ENCODE measurements at places on chromosomes 1 and 21. TPM values are rescaled to one million over a fixed set of nuclear protein-coding genes. Genes with fewer than 3 reads are reported as not detected.

GRCh38 chr1:109643385-109644230 is 12.3 kb upstream of the GSTM4 start:
- DNase-seq: no peak

DNA sequence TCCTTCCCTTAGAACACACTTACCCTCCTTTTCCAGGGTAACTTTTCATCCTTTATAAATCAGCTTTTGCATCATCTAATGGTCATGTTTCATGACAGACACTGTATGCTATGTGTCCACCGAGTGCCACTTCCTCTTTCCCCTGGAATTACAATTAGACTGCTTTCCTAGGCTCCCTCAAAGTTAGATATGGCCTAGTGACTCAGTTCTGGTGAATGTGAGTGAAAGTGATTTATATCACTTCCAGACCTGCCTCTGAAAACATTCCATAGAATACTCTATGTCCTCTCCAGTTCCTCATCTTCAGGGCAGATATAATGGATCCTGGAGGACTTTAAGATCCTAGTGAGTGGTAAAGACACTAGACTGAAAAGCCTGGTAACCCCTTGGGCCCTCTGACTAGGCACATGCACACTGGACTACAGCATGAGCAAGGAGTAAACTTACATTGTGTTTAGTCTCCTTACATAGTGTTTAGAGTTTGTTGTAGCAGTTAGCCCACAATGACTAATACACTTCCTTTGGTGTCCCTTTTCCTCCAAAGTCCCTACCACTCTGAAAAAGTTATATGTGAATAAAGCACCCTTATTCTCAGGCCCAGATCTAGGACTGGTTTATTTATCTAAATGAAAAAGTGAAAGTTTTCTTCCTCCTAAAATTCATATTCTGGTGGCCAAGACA is 59.3 kb downstream of the GPR88 start:
- no peak for DNase-seq

DNA sequence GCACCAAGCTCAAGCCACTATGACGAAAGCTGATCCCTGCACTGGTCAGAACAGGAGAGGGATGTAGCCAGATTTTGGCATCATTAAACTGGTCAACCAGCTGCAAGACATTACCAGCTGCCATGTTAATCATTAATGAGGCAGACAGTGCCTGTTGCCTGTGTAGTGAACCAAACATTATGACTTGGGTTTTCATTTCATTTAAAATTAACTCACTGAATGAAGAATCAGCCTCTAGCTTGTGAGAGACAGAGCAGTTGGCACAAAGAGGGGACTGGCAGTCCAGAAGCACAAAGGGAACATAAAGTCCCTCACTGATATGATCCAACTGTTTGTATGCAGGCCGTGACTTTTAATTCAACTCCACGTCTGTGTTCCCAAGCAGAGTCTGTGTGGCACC is 318.9 kb downstream of the SEC16B start:
- DNase-seq: no peak

- no peak for DNase-seq
These were observed 49.7 kb downstream of the S100B start for GRCh38 chr21:46555225-46555617.

- no peak for DNase-seq
These were observed 46.0 kb downstream of the RUNX1 start for GRCh38 chr21:35002879-35003722.

DNA sequence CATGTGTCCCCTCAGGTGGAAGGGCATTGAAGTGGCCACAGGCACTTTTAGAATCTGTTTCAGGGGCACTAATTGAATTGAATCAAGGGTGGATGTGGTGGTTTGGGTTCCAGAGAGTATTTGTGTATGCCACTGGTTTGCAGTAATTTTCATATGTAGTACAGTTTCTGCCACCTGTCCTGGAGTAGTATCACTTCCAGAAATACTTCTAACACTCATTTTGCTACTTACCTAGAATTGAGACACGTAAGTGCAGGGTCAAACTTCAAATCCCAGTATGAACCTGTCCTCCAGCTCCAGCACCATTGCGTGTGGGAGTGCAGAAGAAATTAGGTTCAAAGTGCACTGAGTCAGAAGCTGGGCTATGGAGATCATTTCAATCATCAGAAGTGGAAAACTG is 26.8 kb downstream of the RSPH1 start:
- DNase-seq: no peak

GRCh38 chr1:116254776-116255175 is 118.3 kb upstream of the ATP1A1 start:
- DNase-seq: no peak

DNA sequence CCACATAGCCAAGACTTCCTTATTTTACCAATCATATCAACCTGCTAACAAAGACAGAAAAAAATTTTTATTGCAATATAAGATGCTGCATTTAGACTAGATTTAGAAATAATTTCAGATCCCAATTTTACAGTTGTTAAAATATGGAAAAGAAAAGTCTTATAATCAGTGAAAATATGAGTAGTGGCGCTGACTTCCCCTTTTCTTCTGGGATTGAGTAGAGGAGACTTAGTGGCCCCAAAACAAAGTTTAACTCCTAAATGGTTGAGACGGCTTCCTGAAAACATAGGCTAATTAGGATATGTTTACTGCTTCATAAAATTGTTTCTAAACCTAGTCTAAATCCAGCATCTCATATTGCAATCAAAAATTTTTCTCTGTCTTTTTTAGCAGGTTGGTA is 68.4 kb downstream of the RAB3GAP2 start:
- no peak for DNase-seq

DNA sequence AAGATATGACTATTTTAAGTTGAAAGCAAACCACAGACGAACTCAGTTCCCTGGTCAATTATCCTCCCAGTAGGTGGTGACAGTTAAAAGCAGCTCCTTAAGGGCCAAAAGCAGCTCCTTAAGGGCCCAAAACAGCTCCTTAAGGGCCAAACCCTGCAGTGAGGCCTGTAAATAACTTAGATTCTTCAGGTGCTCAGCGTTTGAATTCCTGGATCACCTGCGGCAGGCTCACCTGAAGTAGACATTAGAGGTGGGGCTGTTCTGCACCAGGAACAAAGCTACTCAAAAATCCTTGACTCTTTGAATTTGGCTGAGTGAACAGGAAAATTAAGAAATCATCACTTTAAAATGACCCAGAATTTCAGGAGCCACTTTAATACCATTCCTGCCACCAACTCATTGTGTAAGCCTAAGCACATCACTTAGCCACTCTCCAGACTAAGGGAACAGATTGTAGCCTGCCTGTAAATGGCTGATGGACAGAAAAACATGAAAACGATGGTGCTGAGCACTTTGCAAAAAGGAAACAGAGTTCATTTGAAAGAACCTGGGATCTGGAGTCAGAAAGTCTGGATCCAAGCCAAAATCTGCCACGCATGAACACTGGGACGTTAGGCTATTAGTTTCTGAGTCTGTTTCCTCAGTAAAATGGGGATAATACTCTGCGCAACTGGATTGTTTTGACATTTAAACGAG is 126.9 kb downstream of the LRIG2 start:
- no peak for DNase-seq

- DNase-seq: no peak
These were observed 14.6 kb upstream of the RC3H1 start for GRCh38 chr1:174036798-174037197.

DNA sequence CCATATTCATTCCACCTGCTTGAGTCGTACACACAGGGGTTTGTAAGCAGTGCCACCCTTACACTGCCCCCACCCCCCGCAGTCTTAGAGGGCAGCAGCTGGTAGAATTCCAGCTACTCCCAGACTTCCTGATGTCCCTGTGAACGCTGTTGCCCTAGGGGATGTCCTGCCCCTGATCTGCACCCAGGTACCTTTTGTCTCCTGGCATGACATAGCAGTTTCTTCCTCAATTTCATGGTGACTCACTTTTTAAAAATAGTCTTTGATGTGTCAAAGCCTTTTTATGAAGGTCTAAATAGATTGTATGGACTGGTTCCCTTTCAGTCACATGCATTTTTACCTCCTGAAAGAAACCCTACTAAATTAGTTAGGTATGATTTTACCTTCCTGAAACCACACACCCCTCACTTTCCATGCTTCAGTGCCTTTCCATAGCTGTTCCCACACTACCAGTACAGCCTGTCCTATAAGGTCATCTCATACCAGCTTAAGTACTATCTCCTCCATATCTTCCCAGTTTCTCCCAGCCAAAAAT is 76.4 kb downstream of the ST3GAL3 start:
- DNase-seq: no peak

GRCh38 chr1:190168116-190168892 is 309.4 kb downstream of the BRINP3 start:
- no peak for DNase-seq

- no peak for DNase-seq
These were observed 207.1 kb downstream of the SLC35F3 start for GRCh38 chr1:234111458-234112142.

DNA sequence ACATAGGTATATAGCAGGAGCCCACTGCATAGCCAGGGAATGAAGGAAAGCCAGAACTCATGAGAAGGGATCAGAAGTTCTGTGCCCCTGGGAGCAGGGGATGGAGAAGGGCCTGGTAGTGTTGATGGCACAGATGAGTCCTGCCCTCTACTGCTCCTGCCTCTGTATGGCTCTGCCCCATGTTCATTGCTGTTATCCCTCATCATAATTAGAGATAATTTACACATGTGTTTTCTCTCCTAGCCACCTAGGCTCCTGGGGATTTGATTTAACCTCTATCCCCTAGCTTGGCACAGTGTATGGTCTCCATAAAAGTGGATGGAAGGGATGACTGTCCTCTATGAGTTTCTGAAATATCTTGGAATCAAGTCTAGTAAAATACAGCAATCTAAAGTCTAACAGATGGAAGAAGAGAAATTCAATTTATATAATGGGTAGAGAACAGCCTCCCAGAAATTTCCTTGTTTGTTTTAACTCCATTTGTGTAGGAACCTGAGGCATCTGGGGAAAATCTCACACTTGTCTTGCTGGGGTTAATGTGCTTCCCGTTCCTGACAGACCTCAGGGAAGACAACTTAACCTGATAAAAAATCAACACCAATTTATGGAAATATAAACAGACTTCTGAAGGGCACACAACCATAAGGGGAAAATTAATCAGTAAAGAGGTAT is 393.8 kb downstream of the HHAT start:
- DNase-seq: no peak

- no peak for DNase-seq
These were observed 189.8 kb downstream of the RGS7 start for GRCh38 chr1:241167121-241167630.

GRCh38 chr1:194776657-194777056 is 1590.2 kb upstream of the B3GALT2 start:
- no peak for DNase-seq

- DNase-seq: no peak
These were observed 39.6 kb upstream of the PLEKHO1 start for GRCh38 chr1:150110116-150110515.

GRCh38 chr21:38181096-38181495 is 75.7 kb upstream of the KCNJ15 start:
- no peak for DNase-seq

- DNase-seq: no peak
These were observed 68.1 kb downstream of the VWA5B1 start for GRCh38 chr1:20358761-20359263.

DNA sequence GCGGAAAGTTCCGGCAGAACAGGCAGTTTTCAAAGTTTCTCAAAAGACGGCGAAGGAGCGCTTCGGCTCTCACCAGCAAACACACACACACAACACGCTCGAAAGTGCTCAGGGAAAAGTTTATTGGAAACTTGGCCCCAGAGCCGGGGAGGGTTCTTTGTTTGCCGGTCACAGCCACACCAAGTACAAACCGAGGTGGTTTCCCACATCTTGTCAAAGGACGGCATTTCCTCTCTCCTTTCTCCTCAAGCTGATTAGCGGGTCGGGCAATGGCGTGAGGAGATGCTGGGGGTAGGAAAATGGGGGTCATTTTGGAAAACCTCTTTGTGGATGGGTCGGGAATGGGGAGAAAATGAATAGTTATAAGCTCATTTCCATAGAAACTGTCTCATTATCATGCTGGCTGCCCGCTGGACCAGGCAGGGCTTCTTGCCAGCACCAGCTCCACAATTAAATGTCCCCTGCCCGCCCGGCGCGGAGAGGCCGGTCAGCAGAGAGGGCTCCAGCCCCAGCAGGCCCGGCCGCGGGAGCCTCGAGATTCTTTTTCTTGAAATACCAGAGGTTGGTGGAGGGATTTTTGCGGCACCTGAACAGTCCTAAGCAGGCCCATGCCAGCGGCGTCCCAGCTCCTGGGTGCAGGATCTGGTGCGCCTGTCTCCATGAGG is 92.3 kb downstream of the PRDM16 start:
- DNase-seq: no peak

Gene CFAP74
- total RNA-seq: not detected

Gene PLA2G2F
- total RNA-seq: not detected

Gene LCE3D
- total RNA-seq: not detected

Gene SLAMF9
- total RNA-seq: 0.92 TPM

Gene SPRR2E
- 3,177 TPM for total RNA-seq

Gene CYP4B1
- total RNA-seq: 14.0 TPM

Gene ATP1A4
- 0.19 TPM for total RNA-seq

Gene AGL
- 43.5 TPM for total RNA-seq

Gene RPE65
- total RNA-seq: not detected
